Hematopoietic multipotent progenitor cell treated with erythropoietin and hydrocortisone succinate and interleukin-3 and kit ligand, for 4 days (in vitro differentiated cells): ENCODE measurements at places on chromosomes 11 and 22.
A peak's percentile ranks its signal among the peaks of the same experiment; 100 is the strongest.

DNA sequence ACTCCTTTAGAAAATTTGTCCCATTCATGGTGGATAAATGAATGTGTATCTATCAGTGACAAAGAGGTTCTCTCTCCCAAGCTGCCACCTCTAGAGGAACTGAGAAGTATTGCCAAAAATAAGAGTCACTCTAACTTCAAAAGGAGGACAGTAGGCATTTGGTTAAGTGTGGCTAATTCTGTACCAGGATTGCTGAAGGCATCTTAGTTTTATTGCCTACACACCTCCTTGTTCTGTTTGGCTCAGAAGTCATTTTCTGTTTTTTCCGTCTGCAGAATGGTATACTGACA is 189.0 kb upstream of the MPPED2 start:
- peak; percentile 5 for DNase-seq

- no peak for DNase-seq
Observed at GRCh38 chr11:131537748-131538147, 167.3 kb downstream of the NTM start.

DNA sequence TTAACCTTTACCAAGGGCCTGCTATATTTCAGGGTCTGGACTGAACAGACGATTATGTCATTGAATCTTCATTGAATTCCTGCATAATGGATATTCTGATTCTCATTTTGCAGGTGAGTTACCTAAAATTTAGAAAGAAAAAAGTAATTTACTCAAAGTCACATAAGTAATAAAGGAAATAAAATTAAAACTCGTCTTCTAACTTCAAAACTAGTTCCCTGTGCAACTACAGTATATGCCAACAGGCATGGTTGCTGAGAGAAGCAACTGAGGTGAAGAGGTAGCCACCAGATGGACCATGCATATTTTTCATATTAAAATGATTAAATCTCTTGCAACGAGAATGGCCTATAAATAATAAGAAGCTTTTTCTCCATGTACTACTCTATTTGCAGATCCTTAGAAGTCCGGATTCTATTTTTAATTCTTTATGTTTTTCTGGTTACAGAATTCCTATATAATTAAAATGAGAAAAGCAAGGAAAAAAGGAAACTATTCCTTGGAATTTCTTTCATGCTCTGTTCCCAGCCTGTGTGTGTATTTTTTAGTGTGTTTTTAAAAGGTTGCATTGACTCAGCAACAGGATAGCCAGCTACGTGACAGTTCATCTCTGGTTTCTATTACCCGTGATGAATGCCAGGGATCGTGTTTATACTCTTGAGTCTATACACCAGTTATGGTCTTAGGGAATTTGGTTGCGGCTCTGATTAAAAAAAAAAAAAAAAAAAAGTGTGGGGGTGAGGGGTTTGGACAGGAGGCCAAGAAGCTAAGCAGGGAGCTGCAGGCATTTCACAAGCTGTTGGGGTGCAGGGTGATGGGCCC is 186.8 kb downstream of the ETS1 start:
- DNase-seq = no peak

GRCh38 chr11:89443361-89444322 is 47.5 kb downstream of the NOX4 start:
- no peak for DNase-seq

GRCh38 chr22:16915701-16916100 is 90.5 kb upstream of the XKR3 start:
- DNase-seq = peak; percentile 60

GRCh38 chr11:57180964-57181363 is 789 bp upstream of the LRRC55 start:
- DNase-seq = no peak

DNA sequence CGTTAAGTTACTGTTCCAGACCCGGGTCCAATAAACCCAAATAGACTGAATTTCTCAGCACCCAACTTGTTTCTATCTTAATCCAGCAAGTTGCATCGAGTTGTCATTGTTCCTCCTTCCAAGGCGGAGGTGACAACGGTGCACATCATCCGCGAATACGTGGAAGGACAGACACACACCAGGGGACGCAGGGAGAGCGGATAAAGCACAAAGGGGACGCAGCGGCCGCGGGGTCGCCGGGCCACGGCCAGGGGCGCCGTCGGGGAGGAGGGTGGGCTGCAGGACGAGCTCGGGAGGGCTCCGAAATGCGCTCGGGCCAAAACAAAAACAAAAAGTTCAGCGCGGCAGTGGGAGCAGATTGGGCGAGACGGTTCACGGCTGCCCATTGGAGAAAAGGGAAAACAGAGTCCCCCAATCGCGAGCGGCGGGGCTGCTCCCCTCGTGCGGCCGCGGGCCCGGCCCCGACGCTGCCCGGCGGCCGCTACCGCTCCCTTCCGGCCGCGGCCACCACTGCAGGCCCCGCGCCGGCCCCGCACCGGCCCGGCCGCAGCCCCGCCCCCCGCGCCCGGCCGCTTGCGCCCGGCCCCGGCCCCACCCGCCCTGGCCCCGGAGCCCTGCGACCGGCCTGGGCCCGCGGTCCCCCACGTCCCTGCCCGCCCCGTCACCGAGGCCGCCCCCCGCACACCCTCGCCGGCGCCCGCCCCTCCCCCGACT is 518 bp downstream of the KMT5B start:
- DNase-seq = peak; percentile 93

GRCh38 chr11:74311352-74311926 is at the start of gene P4HA3:
Gene P4HA3, minus strand, starts transcription at chr11:74311640. Its CDS starts 29 bp downstream, at chr11:74311611.
- peak; percentile 84 for DNase-seq

- DNase-seq = no peak
Observed at GRCh38 chr22:39205344-39206021, 39.3 kb downstream of the PDGFB start.

DNA sequence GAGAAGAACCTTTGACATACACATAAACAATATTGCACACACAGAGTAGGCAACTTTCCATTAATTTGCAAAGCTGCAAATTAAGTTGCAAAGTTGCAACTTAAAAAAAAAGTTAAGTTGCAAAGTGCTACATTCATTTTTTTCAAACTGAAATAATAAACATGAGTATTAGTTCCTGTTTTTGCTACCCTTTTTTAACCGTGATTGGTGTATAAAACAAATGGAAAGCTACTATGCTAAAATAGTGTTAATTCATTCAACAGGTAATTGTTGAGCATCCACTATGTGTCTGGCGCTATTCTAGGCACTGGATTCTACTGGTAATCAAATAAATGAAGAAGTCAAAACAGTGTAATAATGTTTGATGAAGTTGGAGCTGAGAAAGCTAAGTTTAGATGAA is 8.1 kb downstream of the ZFP91 start:
- DNase-seq = no peak

DNA sequence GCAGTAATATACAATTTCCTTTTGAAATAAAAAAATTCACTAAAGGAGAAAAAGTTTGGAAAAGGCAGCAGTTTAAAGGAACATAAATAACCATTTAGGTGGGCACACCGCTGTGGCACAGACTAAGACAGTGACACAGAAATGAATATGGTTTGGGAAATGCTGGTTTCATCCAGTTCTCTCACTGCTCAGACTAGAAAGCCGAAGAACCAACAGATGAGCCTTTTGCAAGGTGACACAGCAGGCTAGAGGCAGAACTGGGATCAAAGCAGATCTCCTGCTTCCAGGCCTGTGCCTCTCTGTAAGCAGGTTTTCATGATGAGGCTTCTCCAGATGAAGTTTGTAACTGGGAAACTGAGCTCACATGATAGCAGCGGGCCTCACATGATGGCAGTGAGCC is 380.0 kb upstream of the NARS2 start:
- DNase-seq = no peak

DNA sequence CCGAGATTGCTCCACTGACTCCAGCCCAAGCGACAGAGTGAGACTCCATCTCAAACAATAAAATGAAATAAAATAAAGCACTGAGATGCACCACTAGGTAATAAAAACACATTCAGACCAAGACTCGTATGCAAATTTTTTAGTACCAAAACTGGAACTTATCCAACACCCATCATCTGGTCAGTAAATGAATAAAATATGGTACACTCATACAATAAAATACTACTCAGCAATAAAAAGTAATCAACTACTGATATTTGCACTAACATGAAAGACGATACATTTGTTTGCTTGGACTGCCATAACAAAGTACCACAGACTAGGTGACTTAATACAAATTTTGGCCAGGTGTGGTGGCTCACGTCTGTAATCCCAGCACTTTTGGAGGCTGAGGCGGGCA is 17.8 kb upstream of the POLD3 start:
- DNase-seq = no peak

- DNase-seq = peak; percentile 73
Observed at GRCh38 chr11:123454060-123454651, 24.1 kb downstream of the GRAMD1B start.

DNA sequence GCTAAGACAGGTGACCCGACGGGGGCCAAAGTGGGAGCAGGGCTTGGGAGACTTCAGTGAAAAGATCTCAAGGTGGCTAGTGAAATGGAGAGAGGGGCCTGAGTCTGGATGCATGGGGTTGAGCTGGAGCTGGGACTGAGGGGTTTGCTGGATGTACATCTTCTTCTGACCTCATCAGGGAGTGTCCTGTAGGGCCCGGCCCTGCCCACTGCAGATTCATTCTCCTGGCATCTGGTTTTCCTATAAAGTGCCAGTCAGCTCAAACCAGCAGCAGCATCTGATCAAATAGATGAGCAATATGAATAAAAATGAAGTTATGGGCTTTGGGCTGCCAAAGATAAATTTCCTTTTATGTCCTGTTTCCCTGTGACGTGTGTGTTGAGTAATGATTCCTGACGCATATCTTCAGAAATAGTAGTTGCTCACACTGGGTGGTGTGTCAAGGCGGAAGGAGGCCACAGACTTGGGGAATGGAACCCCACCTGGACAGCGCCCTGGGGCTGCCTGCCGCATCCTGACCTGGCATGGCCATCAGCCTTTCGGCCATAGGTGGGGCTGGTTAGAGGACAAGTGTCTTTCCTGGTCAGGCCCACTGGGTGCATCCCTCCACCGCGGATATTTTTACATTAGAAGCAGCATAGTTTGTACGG is 135.4 kb downstream of the OSBP2 start:
- no peak for DNase-seq

DNA sequence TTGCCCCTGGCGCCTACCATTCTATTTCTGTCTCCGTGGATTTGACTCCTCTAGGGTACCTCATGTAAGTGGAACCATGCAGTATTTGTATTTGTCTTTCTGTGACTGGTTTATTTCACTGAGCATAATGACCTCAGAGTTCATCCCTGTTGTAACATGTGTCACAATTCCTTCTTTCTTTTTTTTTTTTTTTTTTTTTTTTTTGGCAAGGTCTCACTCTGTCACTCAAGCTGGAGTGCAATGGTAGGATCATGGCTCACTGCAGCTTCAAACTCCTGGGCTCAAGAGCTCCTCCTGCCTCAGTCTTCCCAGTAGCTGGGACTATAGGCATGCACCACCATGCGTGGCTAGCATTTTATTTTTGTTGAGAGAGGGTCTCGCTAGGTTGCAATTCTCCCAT is 74.0 kb upstream of the SEPTIN5 start:
- no peak for DNase-seq

DNA sequence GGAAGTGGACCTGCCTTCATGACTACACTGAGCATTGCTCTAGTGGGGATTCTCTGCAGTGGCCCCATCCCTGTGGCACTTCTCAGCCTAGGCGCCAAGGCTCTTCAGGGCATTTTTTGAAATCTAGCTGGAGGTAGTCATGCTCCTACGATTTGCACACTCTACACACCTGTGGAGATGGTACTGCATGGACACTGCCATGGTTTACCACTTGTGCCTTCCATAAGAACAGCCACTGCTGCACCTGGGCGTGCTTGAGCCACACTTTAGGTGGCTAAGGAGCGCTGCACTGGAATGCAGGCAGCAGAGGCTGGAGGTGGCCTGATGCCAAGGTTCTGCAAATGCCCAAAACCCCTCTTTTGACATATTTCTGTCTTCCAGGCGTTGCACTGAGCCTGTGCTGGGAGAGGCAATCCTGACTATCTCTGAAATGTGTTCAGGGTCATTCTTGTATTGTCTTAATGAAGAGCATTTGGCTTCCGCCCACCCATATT is 24.3 kb downstream of the IZUMO1R start:
- DNase-seq = no peak

- no peak for DNase-seq
Observed at GRCh38 chr11:104510169-104510568, 346.2 kb upstream of the PDGFD start.

GRCh38 chr11:72226701-72227100 is 2.1 kb downstream of the INPPL1 start:
- no peak for DNase-seq

DNA sequence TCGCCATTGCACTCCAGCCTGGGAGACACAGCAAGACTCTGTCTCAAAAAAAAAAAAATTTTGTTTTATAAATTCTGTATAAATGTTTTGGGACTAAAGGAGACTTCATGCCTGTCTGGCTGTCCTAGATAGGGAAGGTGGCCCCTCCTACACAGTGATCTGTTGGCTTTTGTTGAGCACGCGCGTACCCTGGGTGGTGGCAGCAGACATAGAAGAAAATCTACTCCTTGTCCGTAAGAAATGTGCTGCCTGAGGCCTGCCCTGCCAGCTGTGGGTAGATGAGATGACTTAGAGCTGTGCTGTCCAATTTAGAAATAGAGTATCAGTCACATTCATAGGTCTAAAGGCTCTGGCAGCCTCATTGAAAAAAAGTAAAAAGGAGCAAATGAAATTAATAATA is 37.0 kb downstream of the AP2A2 start:
- peak; percentile 88 for DNase-seq

DNA sequence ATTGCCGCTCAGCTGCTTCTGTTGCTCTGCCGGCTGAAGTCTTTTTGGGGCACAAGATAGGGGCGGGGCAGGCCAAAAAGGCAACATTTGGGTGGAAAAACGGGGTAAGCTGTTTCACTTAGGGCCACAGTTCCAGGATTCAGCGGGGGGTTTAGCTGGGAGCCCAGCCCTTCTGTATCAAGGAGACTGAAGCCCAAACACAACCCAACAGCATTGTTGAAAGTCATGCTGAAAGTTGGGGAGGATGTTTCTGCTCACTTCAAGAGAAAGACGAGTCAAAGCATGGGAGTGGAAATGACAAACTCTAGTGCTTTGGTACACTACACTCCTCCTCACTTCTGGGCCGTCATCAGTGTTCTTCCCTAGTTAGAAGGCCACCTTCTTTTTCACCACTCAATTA is 56.1 kb upstream of the GNAZ start:
- DNase-seq = no peak

- no peak for DNase-seq
Observed at GRCh38 chr11:85359859-85360258, 267.3 kb downstream of the DLG2 start.

DNA sequence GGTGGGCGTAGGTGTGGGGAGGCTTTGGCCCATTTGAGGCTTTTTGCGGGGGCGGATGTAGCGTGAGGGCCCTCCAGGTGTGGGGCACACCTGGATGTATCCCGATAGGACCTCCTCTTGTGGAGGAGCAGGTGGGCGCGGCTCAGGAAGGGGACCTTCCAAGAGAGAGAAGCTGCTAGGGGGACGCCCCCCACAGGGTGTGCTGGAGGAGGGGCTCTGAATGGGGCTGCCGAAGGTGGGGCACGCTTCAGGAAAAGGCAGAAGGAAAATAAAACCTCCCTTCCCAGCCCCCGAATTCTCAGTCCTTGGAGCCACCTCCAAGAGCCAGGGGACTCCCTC is 621 bp downstream of the SGSM1 start:
- DNase-seq = no peak

- no peak for DNase-seq
Observed at GRCh38 chr11:93219440-93219839, 21.6 kb upstream of the SLC36A4 start.
